ENCODE measurements at places on chromosomes 1 and 21.

GRCh38 chr1:92306020-92306419, 7.2 kb downstream of the RPAP2 start:
- DNase-seq: no peak

- DNase-seq: no peak
Measured at GRCh38 chr21:30227633-30228404, 11.9 kb upstream of the CLDN8 start.

DNA sequence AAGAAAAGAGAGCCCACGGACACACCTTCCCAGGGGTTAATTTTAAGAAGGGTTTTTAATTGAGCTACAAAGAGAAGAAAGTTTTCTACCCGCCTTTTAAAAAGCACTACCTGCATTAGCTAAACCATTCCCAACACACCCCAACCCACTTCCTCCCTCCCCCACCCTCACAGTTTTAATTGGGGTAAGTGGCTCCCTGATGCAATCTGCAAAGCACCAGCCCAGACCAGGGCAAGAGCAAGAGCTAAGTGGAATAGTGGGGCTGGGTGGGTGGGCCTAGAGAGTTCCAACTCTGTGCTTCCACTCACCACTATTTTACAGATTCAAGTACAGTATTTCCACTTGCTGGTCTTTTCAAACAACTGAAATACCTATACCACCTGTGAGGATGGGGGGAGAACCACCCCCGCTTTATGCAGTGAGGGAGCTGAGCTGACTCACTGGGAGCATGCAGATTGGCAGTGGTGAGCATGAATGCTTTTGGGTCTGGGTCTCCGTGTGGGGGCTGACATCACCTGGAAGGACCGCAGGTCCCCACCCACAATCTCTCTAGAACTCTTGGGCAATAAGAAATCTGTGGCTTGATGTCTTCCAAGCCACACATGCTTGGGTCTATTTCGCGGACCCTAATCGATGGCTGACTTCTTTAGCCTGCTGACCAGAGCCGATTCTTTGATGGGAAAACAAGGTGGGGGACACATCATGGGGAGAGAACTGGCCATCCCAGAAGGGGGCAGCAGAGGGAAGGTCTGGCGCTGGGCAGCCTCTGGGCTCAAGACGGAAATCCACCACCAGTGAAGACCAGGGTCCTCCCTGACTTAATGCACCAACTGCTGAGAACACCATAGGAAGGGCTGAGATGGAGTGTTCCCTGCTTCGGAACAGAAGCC, 95.5 kb downstream of the SSBP3 start:
- no peak for DNase-seq

- no peak for DNase-seq
Measured at GRCh38 chr1:166384948-166385347, 218.1 kb upstream of the FAM78B start.

DNA sequence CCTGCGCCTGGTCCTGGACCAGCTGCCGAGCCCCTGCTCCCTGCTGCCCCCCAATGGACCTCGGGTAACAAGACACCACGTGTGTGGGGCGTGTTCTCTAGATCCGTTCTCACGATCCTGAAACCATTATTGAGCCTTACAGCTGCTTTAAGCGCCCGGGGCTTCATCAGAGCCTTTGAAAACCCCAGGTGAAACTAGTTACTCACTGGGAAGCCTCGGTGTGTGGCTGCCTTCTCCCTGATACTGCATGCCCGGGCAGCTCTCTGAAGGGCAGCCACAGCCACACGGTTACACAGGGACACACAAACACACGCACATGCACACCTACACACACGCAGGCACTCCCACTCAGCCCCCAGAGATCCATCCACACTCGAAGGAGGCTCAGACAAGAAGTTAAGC, 5.3 kb downstream of the HES2 start:
- no peak for DNase-seq

DNA sequence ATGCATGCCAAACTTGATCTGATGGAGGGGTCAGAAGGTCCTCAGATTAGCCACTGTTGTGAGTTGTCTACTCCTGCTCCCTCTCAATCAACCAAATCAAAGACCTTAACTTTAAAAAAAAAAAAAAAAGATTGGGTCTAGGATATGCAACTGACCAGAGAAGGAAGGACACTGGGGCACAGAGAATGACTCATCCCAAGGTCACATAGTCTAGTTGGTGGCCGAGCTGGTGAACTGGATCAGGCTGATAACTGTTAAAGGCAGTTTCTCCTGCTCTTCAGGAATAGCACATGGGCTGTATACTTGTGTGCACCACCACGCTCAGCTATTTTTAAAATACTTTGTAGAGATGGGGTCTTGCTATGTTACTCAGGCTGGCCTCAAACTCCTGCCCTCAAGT, 14.8 kb upstream of the S100A7 start:
- no peak for DNase-seq

- no peak for DNase-seq
Measured at GRCh38 chr1:37410815-37411214, 63.6 kb upstream of the ZC3H12A start.

DNA sequence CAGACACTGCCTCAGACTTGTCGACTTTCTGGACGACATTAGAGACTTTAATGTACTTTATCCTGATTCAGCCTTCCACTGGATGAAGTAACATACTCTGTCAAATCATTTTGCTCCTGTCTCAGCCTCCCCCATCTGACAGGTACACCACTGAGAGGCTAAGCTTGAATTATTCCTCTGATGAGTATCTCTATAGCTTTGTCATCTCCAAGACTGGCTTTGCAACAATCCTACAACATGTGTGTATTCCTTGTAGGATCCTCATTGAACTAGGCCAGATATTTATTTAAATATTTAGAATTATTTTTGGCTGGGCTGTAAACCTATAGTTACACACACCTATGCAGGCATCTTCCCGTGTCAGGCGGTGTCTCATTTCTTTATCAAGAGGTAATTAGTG, 1.1 kb upstream of the TRIM58 start:
- no peak for DNase-seq

DNA sequence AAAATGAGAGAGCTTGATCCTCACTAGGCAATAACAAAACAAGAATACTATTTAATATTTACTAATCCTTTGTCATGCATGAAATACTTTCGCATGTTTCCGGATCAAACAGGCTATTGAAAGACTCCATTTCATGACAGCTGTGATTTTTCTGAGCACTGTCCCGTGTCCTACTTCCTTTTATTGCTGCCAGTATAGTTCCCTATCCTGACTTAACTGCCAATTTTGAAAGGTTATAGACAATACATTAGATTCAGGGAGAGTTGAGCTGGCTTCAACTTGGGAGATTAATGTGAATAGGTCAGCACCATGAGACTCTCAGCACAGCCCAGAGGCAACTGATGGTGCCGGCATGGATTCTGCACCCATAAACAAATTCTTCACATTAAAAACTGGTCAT, 225.8 kb downstream of the VAV3 start:
- no peak for DNase-seq

DNA sequence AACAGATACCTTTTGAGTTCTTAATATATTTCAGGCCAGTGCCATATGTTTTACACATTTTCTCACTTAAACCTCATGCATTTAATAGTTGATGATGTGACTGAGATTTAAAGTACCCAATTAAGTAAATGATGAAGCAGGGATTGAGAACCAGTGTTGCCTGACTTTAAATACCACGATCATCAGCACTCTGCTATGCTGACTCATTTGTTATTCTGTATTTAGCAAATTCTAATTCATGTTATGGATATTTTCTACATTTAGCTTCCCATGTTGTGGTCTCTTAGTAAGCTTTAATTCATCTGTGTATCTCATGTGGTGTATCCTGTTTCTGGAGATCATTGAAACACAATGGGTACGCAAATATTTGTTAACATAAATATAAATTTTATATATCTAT, 363.0 kb downstream of the PTBP2 start:
- DNase-seq: no peak

- DNase-seq: no peak
Measured at GRCh38 chr1:170162459-170163246, 16.9 kb downstream of the NTMT2 start.

DNA sequence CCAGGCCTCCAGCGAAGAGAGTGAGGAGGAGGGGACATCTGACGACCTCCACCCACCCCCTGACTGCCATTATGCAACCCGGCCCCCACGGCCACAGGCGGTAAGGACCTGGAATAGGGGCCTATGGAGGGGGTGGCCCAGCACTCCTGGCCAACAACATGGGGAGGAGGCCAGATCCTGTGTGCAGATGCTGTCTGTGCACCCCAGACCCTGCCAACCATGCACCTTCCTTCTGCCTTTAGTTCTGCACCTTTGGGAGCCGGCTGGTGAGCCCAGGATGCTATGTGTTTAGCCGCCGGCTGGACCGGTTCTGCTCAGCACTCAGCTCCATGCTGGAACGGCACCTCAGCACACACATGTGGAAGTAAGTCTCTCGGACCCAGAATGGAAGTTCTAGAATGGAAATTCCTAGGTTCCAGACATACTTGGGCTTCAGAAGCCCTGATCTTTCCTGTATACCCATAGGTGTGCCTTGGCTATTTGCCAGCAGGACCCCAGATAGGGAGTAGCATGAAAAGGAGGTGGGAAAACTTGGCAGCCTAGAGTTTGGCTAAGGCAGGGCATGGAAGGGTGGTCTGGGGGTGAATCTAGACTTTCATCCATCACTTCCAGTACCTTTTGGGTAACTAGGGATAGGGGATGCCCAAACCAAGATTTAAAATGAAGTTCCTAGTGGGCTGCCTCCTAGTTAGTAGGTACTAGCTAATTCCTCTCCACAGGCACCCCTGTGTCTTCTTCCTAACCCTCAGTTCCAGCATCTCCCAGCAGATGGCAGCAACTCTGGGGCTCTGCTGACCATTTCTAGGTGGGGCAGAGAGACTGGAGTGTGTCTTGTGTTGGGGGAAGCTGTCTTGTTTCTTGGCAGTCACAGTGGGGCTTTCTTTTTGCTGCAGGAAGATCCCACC, 3.6 kb upstream of the CYB561D1 start:
- DNase-seq: peak; percentile 70

DNA sequence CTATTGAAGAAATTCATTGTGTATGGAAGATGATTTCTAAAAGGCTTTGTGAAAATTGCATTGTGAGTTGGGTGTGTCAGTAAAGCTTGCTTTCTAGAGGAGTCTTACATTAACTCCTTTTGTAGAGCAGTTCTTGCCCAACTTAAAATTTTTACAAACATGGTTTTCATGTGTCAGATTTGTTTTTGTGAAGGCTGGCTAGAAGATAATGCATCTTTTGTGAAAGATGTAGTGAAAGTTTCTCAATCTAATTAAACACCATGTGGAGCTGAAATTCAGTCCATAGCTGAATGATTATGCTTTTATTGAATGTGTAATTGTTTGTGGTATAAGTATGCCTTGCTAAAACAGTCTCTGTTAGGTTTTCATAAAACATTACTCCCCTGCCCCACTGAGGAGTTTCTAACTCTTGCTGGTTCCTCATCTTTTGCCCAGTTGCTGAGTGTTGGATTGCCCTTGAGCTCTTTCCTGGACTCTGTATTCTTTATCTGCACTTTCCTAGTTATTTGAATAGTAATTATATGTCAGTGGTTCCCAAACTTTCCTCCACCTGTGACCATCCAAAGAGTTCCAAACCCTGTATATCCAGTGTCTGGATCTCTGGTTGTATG, 38.0 kb downstream of the KCTD3 start:
- no peak for DNase-seq

DNA sequence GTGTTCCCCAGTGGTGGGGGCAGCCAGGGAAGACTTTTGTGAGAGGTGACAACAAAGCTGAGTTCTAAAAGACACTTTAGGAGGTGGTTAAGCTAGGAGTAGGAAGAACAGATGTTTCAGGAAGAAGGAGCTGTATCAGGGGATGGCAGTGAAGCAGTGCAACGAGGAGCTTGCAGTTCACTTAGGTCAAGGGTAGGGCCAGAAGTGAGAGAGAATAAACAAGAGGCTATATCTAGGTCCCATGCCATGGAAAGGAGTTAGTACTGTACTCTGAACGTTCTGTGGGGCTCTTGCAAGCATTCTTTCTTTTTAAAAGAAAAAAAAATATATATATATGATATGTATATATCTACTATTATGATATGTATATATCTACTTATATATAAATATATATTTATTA, 244.4 kb downstream of the NFIA start:
- no peak for DNase-seq

Measured in CD4-positive, alpha-beta T cell treated with Interferon gamma for 1 hour (primary cell).